Activated naive CD4-positive, alpha-beta T cell treated with anti-CD3 and anti-CD28 coated beads, Interleukin-2, amount 10 ng/mL, durations not matched to agents 7 days and 5 days (primary cell): ENCODE measurements at places on chromosomes 6 and 20.

DNA sequence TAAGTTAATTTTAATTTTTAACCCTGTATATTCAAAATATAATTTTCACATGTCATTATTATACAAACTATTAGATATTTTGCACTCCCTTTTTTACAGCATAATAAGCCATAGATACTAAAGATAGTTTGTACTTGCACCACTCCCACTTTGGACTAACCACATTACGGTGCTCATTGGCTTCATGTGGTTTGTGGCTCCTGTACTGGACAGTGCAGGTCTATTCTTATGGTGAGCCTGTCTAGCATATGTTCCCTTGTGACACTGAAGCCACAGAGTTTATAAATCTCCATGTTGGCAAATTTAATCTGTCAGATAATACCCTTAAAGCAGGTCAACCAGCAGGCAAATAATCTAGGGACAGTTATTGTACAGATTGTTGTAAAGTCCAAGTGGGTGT, 354.4 kb upstream of the KCNQ5 start:
- H3K4me3 ChIP-seq, result no peak overlapping the region
- no peak for DNase-seq
- H3K4me1 ChIP-seq, result no peaks in the 10 kb centered on the region
- no peak overlapping the region for H3K27ac ChIP-seq
- no peaks in the 10 kb centered on the region for H3K27me3 ChIP-seq
- no peaks in the 10 kb centered on the region for H3K36me3 ChIP-seq

GRCh38 chr6:148343047-148343782, 577 bp downstream of the SASH1 start:
- peaks cover 6% of the 10 kb centered on the region for H3K36me3 ChIP-seq
- DNase-seq, result no peak
- no peak overlapping the region for H3K27ac ChIP-seq
- peaks cover 69% of the 10 kb centered on the region for H3K27me3 ChIP-seq

DNA sequence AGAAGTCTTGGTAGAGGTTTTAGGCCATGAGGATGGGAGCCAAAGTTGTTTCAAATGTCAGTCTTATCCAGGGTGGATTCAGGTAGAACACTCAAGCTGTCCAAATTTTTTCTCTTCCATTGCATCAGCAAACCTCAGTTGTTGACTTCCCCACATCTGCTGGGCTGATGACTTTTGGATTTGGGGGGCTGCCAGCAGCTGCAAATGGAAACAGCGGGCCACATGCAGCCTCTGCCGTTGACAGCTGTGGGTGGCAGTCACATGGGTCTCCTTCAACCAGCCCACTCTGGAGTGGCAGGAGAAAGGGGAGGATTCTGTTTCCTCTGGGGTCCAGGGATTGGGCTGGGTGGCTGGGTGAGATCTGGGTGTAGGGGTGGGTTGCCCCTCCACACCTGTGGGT, 5.8 kb upstream of the MLN start:
- H3K27ac ChIP-seq, result no peak overlapping the region
- H3K36me3 ChIP-seq, result no peaks in the 10 kb centered on the region
- no peak for DNase-seq
- peaks cover 88% of the 10 kb centered on the region for H3K27me3 ChIP-seq
- no peak overlapping the region for H3K4me3 ChIP-seq
- H3K4me1 ChIP-seq, result peaks cover 18% of the 10 kb centered on the region

GRCh38 chr6:20532881-20533280, 1.4 kb upstream of the CDKAL1 start:
- peaks cover 11% of the 10 kb centered on the region for H3K36me3 ChIP-seq
- H3K27ac ChIP-seq, result no peak overlapping the region
- H3K4me3 ChIP-seq, result no peak overlapping the region
- no peak for DNase-seq
- H3K4me1 ChIP-seq, result peaks cover 49% of the 10 kb centered on the region

- no peaks in the 10 kb centered on the region for H3K36me3 ChIP-seq
- peak overlapping the region; percentile 13 for H3K27ac ChIP-seq
- no peak for DNase-seq
Observed at GRCh38 chr20:46905364-46906125, 10.9 kb downstream of the EYA2 start.

DNA sequence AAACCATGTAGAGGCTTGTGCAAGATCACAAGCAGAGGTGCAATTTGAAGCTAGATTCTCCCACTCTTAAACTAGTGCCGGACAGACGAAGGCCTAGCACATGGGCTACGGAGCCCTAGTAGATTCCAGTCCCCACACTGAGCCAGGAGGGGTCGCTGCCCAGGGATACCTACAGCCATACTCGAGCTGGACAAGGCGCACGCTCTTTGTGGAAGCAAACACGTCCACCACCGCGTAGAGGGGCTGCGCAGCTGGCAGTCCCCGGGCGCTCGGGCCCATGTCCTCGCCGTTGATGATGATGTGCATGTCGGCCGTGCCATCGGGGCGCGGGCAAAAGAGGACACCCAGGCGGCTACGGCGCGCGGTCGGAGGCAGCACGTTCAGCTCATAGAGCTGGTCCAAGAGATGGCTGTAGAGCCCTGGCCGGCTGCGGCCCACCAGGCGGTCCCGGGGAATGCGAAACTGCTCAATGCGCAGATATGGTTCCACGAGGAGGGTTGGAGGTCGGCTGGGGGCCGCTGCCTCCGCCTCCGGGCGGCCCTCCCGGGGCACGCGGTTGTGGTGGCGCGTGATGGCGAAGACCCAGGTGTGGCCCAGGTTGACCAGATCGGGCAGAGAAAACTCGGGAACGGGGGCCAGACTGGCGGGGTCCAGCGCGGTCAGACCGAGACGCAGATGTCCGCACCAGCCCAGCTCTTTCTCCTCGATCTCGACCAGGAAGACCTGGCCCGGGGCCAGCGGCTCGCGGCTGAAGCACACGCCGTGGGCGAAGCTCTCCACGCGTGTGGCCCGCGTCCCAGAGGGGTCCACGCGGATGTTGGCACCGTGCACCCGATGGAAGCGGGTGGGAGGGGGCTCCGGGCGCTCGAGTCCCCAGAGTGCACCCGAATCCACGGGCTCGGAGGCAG, 677 bp downstream of the NEURL2 start:
- H3K4me3 ChIP-seq, result peak overlapping the region; percentile 91
- peak overlapping the region; percentile 89 for H3K27ac ChIP-seq
- DNase-seq, result peak; percentile 64
- H3K36me3 ChIP-seq, result peaks cover 3% of the 10 kb centered on the region

DNA sequence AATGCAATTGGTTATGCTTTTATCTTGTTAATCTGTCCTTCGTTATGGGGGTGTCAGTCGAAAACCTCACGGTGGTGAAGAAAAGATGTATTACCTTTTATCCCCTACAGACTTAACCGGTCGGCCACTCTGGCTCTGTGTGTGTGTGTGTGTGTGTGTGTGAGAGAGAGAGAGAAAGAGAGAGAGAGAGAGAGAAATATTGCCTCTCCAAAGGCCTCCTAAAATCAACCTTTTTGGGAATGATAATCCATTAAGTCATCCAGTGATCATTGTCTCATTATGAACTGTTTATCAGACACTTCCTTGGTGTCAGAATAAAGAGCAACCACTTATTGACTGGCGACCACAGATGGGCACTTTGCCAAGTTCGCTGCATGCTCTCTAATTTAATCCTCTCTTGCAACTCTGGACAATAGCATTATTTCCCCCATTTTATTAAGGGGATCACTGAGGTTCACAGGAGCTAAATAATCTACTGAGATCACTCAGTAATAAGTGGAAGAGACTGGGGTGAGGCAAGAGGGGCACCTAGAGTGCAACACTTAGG, 30.7 kb downstream of the SLC35D3 start:
- H3K4me3 ChIP-seq, result no peak overlapping the region
- DNase-seq, result no peak
- H3K27me3 ChIP-seq, result peaks cover 27% of the 10 kb centered on the region
- peaks cover 6% of the 10 kb centered on the region for H3K4me1 ChIP-seq
- no peak overlapping the region for H3K27ac ChIP-seq

DNA sequence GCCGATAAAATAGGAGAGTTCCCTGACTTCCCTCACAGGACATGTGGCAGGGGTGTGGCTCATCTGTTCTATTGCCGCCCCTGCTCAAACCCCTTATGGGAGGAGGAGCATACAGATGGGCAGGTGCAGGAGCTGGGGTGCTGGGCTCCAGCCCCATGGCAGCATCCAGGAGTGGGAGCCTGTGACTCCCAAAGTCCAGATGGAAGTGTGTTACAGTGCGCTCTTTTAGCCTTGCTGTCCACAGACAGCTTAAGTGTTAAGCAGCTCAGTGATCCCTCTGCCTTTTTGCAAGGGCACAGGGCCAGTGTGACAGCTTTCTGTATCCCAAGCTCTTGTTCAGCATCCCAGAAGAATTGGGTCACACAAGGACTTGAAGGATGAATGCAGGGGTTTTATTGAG, 212.3 kb upstream of the MYLIP start:
- H3K36me3 ChIP-seq, result no peaks in the 10 kb centered on the region
- H3K27me3 ChIP-seq, result no peaks in the 10 kb centered on the region
- DNase-seq, result no peak
- H3K4me3 ChIP-seq, result no peak overlapping the region
- no peak overlapping the region for H3K27ac ChIP-seq

GRCh38 chr6:31354158-31354863, 2.7 kb downstream of the HLA-B start:
- H3K27me3 ChIP-seq, result no peaks in the 10 kb centered on the region
- peak overlapping the region; percentile 63 for H3K27ac ChIP-seq
- H3K4me1 ChIP-seq, result peaks cover 57% of the 10 kb centered on the region
- DNase-seq, result no peak

DNA sequence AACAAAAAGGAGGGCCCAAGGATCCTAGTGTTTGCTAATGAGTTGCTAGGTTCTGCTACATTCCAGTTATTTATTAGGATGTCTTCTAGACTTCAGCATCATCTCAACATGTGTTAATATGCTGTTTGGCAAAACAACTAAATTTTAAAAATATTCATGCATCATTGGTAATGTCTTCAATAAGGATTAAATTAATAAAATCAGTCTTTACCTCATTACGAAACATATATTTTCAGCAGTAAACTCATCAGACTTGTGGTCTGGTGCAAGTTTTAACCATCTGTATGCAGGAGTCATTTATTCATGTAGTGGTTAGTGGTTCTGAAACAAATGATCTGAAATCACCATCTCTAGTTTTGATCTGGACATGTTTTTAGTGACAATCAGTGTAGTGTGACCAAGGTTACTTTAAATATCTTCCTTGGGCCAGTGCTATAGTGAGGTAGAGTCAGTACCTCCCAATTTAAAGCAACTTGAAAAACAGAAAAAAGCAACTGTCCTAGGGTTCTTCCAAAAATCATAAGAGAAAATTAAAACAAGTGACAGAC, 85.0 kb upstream of the KCNK16 start:
- H3K36me3 ChIP-seq, result no peaks in the 10 kb centered on the region
- H3K4me1 ChIP-seq, result peaks cover 9% of the 10 kb centered on the region
- H3K27ac ChIP-seq, result no peak overlapping the region
- H3K27me3 ChIP-seq, result no peaks in the 10 kb centered on the region
- no peak overlapping the region for H3K4me3 ChIP-seq

DNA sequence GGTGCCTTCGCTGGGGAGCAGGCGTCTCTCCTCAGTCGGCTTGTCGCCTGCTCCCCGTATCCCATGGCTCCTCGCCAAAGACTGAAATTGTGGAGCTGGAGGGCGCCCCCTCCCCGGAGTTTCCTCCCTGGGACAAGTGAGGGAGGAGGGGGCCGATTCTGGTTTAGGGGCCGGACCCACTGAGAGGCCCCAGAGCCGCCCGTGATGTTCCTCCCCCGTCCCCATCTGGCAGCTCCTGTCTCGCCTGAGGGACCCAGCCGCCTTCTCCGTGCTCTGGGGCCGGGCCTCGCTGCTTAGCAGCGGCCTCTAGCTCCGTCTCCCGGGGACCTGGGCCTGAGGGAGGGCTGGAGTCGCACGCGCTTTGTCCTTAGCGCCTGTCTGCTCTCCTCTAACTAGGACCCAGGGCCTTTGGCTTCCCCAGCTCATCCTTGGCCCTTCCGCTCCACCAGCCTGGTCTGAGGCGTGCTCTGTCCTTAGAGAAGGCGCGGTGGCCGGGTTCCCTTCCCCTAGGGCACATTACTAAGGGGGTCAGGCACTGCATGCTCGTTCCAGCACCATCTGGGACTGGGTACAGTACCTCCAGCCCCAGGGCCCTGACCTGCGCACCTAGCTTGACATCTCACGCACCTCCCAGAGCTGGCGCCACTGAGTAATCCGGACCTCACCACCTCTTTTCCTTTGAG, 29.7 kb downstream of the SLC12A5 start:
- H3K4me1 ChIP-seq, result peaks cover 39% of the 10 kb centered on the region
- DNase-seq, result no peak
- H3K4me3 ChIP-seq, result no peak overlapping the region
- peaks cover 48% of the 10 kb centered on the region for H3K27me3 ChIP-seq
- H3K27ac ChIP-seq, result no peak overlapping the region
- H3K36me3 ChIP-seq, result peaks cover 44% of the 10 kb centered on the region

DNA sequence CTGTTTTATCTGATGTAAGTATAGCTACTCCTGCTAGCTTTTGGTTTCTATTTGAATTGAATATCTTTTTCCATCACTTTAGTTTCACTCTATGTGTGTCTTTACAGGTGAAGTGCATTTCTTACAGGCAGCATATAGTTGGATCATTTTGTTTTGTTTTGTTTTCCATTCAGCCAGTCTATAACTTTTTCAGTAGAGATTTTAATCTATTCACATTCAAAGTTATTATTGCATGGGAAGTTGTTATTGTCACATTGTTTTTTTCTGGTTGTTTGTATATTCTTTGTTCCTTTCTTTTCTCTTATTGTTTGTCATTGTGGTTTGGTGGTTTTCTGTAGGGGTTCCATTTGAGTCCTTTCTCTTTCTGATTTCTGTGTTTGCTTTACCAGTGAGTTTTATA, 151.2 kb downstream of the PDE10A start:
- no peak overlapping the region for H3K4me3 ChIP-seq
- H3K27me3 ChIP-seq, result no peaks in the 10 kb centered on the region
- no peak overlapping the region for H3K27ac ChIP-seq
- no peaks in the 10 kb centered on the region for H3K36me3 ChIP-seq
- peaks cover 6% of the 10 kb centered on the region for H3K4me1 ChIP-seq
- DNase-seq, result no peak

- H3K4me1 ChIP-seq, result peaks cover 34% of the 10 kb centered on the region
- peak overlapping the region; percentile 85 for H3K27ac ChIP-seq
- peaks cover 16% of the 10 kb centered on the region for H3K36me3 ChIP-seq
- peak overlapping the region; percentile 41 for H3K4me3 ChIP-seq
- H3K27me3 ChIP-seq, result no peaks in the 10 kb centered on the region
Observed at GRCh38 chr6:16712255-16712930, 48.9 kb downstream of the ATXN1 start.

DNA sequence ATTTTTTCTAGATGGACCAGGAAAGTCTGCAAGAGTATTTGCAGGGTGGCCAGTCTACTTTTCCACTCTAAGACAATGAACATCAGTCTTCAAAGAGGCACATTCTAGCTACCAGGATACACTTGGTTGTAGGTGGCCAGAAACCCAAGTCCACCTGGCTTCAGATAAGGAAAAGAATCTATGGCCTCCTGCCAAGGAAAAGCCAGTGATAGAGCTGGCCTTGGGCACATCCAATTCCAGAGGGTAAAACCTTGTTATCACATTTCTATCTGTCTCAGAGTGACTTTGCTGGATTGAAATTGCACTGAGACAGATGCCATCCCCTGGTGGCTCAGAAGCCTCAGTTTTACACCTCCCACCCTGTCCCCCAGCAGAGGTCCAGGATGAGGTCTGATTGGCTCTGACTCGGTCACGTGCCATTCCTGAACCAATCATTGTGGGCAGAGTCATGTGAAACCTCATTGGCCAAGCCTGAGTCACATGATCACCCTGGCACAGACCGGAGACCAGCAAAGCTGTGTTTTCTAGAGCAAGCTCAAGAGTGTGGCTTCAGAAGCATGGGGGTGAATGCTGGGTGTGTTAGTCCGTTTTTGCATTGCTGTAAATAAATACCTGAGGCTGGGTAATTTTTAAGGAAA, 497.4 kb upstream of the SULF2 start:
- H3K27me3 ChIP-seq, result peaks cover 14% of the 10 kb centered on the region
- DNase-seq, result no peak
- no peaks in the 10 kb centered on the region for H3K36me3 ChIP-seq
- no peaks in the 10 kb centered on the region for H3K4me1 ChIP-seq

GRCh38 chr20:63343460-63344445, 17.4 kb downstream of the CHRNA4 start:
- no peak for DNase-seq
- no peak overlapping the region for H3K4me3 ChIP-seq
- H3K4me1 ChIP-seq, result no peaks in the 10 kb centered on the region
- H3K27me3 ChIP-seq, result peaks cover 2% of the 10 kb centered on the region
